MCF 10A (cell line): ENCODE measurements at places on chromosomes 5 and 9.
A peak's percentile ranks its signal among the peaks of the same experiment; 100 is the strongest.

DNA sequence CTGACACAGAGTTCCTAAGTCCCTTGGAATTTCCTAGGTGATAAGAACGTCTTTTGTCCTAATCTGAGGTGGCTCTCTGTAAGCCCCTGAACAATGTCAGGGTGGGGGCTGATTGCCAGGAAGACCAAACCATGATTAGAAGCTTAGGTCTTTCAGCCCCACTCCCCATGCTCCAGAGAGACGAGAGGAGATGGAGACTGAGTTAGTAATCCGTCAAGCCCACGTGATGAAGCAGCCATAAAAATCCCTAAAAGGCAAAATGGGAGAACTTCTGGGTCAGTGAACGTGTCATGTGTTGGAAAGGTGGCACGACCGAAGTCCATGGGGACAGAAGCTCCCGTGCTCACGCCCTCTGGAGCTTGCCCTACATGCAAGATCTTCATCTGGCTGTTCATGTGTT lies 85.6 kb downstream of the RAD23B start:
- DNase-seq: no peak
- peaks cover 2% of the 10 kb centered on the region for H3K4me1 ChIP-seq
- H3K27ac ChIP-seq: no peak overlapping the region
- H3K27me3 ChIP-seq: no peaks in the 10 kb centered on the region
- no peaks in the 10 kb centered on the region for H3K36me3 ChIP-seq

DNA sequence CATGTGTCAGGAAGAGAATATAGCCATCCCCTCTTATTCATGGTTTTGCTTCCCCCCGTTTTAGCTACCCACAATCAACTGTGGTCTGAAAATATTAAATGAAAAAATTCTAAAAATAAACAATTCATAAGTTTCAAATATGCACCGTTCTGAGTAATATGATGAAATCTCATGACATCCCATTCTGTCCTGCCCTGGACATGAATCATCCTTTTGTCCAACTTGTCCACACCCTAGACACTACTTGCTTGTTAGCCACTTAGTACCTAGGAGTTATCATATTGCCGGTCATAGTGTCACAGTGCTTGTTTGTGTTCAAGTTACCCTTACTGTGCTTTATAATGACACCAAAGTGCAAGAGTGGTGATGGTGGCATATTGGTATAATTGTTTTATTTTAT lies 113.5 kb downstream of the CAAP1 start:
- no peaks in the 10 kb centered on the region for H3K27me3 ChIP-seq
- H3K27ac ChIP-seq: peak overlapping the region; percentile 85
- no peak overlapping the region for H3K4me3 ChIP-seq
- H3K36me3 ChIP-seq: no peaks in the 10 kb centered on the region

DNA sequence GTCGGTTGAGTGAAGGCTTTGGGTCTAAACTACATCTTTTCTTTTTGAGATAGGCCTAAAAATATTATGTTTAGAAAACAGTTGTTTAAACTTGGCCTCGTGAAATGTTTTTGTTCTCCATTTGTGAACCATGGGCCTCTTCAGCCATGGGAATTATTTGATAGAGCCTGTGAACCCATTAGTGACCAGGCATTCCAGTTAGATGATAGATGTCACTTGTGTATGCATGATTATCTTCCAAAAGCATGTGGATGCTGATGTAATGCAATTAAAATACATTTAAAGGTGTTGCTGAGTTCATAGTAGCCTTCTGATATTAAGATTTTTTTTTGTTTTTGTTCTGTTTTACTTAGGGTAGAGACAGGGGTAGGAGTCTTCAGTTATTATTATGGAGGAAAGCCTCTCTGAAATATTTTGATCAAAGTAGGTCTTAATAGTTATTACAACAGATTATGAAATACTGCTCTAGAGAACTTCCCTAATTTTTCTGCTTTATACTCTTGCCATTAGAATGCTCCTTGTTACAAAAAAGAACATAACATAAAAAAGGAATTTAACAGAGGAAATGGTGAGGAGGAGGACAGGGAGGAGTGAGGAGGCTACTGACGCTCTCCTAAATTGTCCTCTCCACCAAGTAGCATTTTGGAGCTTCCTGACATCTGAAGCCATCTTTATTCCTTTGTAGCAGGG lies 32.9 kb downstream of the CPEB4 start:
- H3K4me3 ChIP-seq: no peak overlapping the region
- no peak for DNase-seq
- peaks cover 31% of the 10 kb centered on the region for H3K4me1 ChIP-seq
- H3K27ac ChIP-seq: peak overlapping the region; percentile 82

DNA sequence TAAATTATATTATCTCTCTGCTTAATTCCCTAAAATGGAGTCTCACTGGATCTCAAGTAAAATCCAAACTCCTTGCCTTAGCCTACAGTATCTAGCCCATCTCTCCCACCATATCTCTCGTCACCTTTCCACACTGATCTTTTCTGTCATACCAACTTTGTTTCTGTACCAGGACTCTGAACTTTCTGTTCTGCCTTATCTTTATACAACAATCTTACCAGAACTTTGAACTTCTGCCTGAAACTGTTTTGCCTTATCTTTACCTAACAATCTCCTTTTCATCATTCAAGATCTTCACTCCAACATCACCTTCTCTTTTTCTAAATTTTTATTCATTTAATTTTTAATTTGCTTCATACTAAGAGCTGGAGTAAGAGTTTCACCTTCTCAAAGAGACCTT lies 139.0 kb downstream of the CPLANE1 start:
- H3K4me3 ChIP-seq: no peak overlapping the region
- H3K4me1 ChIP-seq: no peaks in the 10 kb centered on the region
- DNase-seq: no peak
- no peak overlapping the region for H3K27ac ChIP-seq
- no peaks in the 10 kb centered on the region for H3K27me3 ChIP-seq
- peaks cover 64% of the 10 kb centered on the region for H3K36me3 ChIP-seq

GRCh38 chr5:161966564-161966963 lies 101.0 kb upstream of the GABRG2 start:
- no peak overlapping the region for H3K4me3 ChIP-seq
- H3K27me3 ChIP-seq: peaks cover 76% of the 10 kb centered on the region
- H3K36me3 ChIP-seq: no peaks in the 10 kb centered on the region
- peak; percentile 60 for DNase-seq
- no peaks in the 10 kb centered on the region for H3K4me1 ChIP-seq

DNA sequence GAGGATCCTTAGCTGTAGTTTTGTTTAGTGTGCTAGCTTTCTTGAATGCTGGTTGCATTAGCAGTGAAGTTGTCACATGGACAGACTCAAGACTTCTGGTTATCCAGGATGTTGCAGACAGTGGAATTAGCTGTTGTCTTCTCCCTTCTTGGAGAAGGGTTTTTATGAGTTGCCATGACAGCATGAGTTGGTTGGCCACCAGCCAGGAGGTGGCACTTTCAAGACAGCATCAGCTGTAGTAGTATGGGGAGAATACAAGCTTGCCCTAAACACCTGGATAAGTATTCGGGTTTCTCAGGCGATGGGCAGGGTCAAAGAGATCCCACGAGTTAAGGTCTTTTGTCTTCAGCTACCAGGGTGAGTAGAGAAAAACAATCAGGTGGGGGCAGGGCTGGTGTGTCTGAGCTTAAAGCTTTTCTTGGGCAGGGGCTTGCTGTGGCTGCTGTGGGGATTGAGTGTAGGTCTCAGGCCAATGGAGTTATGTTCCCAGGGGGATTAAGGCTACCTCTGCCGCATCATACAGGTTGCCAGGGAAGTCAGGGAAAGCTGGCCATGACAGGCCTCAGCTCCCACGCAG lies 7.7 kb upstream of the C5orf47 start:
- no peaks in the 10 kb centered on the region for H3K36me3 ChIP-seq
- peak; percentile 30 for DNase-seq
- H3K27ac ChIP-seq: no peak overlapping the region
- no peaks in the 10 kb centered on the region for H3K4me1 ChIP-seq
- H3K27me3 ChIP-seq: peaks cover 49% of the 10 kb centered on the region
- H3K4me3 ChIP-seq: no peak overlapping the region

GRCh38 chr5:147430628-147431027 lies 79.2 kb downstream of the DPYSL3 start:
- no peak overlapping the region for H3K4me3 ChIP-seq
- H3K4me1 ChIP-seq: peaks cover 29% of the 10 kb centered on the region
- H3K36me3 ChIP-seq: no peaks in the 10 kb centered on the region

GRCh38 chr9:32431940-32432555 lies 47.6 kb downstream of the ACO1 start:
- H3K4me1 ChIP-seq: no peaks in the 10 kb centered on the region
- H3K27ac ChIP-seq: peak overlapping the region; percentile 46
- no peak overlapping the region for H3K4me3 ChIP-seq
- H3K36me3 ChIP-seq: peaks cover 87% of the 10 kb centered on the region
